ENCODE measurements at places on chromosomes 3 and 15.

DNA sequence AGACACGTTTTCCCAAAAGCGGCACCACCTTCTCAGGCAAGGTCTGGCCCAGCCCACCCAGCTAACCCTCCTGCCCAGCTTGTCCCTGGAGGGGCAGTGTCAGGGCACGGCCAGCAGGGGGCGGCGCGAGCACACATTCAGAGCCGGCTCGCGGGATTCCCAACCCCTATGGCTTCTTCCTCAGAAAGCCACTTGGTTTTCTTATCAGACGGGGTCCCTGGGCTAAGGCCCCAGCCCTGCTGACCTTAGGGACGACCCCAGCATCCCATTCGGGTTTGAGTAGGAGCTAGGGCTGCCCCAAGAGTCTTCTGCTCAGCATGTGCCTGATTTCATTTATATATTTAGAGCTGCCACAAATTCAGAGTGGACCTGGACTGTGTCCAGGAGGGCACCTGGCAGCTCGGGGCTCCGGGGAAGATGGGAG, 14.5 kb downstream of the RLBP1 start:
- peak; percentile 69 for DNase-seq

GRCh38 chr3:156307704-156308103, 187.3 kb downstream of the KCNAB1 start:
- no peak for DNase-seq

DNA sequence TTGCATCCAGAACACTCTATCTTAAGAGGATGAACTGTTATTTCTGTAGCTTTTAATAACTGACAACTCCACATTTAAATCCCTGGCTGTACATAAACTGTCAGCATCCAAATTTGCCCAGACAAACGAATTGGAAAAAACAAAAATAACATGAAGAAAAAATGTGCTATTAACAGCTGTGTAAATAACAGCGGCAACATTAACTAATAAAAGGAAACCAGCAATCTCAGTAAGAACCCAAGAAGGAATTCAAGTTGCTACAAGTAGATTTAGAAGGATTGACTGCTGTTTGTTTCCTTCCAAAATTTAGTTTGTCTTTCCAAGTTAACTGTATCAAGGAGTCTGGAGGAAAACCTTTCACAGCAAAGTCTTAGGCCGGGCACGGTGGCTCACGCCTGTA, 550.6 kb upstream of the MDFIC2 start:
- DNase-seq, result no peak

- DNase-seq, result no peak
Observed at GRCh38 chr3:37736624-37737023, 125.1 kb upstream of the CTDSPL start.

DNA sequence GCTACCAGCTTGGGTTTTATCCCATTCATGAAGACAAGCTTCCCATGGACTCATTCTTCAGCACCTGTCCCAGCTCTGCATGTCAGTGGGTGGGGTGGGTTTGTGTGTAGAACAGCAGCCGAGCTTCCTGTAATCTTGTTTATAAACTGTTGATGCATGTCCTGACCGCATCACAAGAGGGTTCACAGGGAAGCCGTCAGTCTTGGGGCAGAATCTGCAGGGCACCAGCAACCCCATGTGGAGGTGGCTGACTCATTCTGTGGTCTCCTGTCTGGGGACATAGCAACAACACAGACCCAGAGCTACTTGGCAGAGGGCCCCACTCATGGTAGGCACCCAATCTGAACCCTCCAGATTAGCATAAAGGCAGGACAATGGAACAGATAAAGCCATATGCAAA, 35.6 kb downstream of the DAPK2 start:
- no peak for DNase-seq

DNA sequence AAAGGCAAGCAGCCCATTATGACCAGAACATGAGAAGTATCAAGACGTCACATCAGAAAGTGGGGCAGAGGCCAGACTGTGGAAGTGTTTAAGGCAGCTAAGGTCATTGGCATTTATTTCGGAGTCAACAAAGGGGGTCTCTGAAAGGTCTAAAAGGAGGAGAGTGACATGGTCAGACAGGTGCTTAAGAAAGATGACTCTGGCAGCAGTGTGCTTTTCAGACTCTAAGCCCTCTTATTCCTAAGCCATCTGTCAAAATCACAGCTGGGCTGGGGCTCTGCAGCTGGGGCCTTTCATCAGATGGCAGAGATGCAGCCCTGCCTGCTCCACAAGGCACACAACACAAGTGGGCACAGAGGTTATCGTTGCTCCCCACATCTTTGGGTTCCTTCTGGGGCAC, 14.0 kb downstream of the FBXL22 start:
- DNase-seq, result no peak

DNA sequence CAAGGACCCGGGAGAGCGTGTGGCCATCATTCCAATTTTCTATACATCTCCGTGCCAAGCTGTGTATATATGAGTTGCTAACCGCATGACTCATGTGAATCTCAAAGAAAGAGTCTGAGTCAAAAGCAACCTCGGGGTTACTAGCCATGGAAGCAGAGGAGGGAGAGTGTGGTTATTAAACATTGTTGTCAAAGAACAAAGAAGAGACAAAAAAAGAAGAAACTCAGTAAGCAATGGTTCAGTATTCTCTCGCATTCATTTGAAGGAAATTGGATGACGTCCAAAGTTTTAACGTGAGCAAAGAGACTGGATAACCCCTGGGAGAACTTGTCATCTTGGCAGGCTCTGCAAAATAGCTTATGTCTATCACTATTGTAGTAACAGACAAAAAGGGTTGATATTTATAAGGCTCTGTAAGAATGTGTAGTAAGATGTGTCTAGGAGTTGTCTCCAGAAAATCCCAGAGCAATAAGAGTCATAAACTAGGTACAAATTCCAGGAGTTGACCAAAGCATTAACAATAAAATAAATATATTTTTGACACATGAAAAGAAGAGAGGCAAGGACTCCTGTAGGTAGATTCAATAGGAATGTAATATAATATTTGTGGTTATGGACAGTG, 52.8 kb upstream of the GRM7 start:
- DNase-seq, result no peak

DNA sequence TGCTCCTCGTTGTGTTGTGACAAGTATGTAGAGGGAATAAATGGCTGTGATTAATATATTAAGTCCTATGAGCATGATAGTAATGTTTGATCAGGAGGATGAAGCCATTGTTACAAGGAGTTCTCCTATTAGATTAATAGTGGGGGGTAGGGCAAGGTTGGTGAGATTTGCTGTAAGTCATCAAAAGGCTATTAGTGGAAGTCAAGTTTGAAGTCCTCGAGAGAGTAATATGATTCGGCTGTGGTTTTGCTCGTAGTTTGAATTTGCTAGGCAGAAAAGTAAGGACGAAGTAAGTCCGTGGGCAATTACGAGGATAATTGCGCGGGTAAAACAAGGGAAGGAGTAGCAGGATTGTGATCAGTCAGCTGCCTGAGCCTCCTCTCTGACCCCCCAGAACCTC, 26.0 kb upstream of the BUB1B start:
- DNase-seq, result no peak

DNA sequence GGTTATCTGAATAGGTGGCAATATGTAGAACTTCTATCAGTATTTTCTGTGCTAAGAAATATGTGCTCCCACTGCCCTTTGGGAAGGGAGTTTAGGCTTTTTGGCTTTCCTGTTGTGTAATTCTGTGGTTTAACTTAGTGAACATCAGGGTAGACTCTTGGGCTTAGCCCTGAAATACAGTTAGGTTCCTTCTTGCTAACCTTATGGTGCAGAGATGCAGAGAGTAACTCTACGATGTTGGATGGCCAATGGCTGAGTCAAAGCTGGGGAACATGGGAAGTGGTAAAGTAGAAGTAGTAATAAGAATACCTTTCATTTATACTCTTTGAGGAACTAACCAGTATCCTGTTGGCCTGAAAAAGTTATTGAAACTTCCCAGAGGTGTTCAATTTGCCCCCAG, 80.8 kb upstream of the IL12A start:
- DNase-seq, result no peak

DNA sequence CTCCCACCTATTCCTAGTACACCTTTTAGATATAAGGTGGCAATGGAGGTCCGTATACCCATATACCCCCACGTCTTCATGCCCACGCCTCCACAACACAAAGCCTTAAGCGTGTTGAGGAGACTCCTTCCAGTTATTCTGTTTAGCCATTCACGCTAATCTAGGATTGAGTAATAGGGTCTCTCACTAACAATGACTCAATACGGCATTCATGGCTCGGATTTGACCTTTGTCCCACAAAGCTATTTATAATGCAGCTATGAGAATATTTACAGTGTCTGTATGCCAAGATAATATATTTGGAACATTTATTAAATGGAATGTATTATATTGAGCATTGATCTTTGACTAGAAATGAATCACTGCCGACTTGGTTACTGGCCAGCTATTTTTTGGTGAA, 215.8 kb downstream of the KCNH8 start:
- no peak for DNase-seq

DNA sequence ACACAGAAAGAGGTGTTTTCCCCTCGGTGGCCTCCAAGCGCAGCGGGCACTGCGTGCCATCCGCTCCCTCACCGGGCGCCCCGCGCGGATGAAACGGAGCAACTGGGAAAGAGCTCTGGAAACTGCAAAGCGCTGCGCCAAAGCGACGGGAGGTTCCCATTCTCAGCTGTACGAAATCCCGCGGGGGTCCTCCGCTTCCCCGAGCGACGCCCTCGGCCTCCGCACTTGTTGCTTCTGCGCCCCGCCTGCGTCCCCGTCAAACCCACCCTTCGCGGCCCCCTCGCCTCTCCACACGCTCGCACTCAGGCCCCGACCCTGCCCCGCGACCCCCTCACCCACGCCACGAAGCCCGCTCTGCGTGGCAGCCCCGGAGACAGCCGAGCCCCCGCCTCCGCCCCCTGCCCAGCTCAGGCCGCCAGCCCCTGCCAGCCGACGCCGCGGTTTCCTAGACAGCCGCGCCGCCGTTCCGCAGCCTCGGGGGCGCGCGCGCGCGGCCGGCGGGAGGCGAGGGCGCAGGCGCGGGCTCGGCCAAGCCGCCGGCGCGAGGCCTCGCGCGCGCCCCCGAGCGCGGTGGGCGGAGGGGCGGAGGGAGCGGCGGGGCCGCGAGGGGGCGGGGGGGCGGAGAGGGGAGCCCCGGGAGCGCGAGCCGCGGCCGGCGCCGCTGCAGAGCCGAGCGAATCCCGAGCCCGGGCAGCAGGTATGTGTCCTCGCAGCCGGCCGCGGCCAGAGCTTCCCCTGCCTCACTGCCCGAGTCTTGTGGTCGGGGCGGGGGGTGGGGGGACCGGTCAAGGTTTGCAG, at the start of gene TMEM266:
Gene TMEM266, plus strand, starts transcription at position 666 of the 798 bp plus-strand sequence. CDS start 74,279 bp downstream, outside the sequence.
- DNase-seq, result no peak

GRCh38 chr3:127690823-127691452, 18.2 kb downstream of the ABTB1 start:
- no peak for DNase-seq

- DNase-seq, result no peak
Observed at GRCh38 chr3:18143258-18143780, 281.8 kb downstream of the SATB1 start.

GRCh38 chr3:48562367-48563095, 1.1 kb downstream of the UCN2 start:
- peak; percentile 62 for DNase-seq

- no peak for DNase-seq
Observed at GRCh38 chr3:186427627-186428281, 65.7 kb upstream of the DGKG start.

- no peak for DNase-seq
Observed at GRCh38 chr15:67652586-67652985, 110.1 kb downstream of the MAP2K5 start.

DNA sequence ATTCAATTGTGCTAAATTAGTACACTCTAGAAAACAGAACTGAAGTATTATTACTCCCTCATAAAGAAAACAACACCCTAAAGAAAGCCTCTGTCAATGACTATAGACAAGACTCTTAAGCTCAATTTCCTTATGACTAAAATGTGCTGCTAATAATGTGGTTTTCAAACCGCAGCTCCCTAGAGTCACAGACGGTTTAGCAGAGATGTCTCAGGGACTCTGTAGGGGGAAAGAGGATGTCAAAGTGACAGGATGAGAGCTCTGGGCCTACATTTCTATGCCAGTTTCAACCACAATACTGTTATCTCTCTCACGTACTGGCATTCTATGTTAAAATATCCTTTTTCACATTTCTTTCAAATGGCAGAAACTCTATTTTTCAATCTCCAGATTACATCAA, 37.6 kb upstream of the WDR49 start:
- DNase-seq, result no peak

- DNase-seq, result no peak
Observed at GRCh38 chr15:25368850-25369249, 70.0 kb downstream of the UBE3A start.

GRCh38 chr3:186746008-186746407, 28.8 kb downstream of the KNG1 start:
- DNase-seq, result peak; percentile 54

DNA sequence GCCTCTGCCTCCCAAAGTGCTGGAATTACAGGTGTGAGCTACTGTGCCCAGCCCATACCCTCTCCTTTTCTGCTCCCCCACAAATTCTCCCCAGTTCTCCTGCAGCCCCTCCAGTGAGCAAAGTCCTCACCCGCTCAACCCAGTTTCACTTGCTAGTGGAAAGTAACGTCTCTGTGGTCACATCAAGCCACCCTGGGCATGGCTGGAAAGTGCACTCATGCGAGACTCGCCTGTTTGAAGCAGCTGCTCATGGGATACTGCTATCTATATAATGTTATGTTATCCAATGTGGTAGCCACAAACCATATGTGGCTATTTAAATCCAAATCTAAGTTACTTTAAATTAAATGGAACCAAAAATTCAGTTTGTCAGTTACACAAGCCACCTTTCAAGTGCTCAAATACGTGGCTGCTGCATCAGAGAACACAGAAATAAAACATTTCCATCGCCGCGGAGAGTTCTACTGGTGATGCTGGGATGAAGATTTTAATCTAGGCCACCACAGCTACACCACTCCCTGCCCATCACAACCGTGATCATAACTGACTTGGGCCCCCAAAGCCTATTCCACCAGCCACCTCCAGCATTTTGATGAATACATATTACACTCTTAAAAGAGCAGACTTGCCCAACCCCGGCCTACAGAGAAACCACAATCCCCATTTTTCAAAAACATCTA, 119.4 kb downstream of the LIPC start:
- DNase-seq, result peak; percentile 19

GRCh38 chr3:72538070-72538745, 310.0 kb downstream of the SHQ1 start:
- no peak for DNase-seq

DNA sequence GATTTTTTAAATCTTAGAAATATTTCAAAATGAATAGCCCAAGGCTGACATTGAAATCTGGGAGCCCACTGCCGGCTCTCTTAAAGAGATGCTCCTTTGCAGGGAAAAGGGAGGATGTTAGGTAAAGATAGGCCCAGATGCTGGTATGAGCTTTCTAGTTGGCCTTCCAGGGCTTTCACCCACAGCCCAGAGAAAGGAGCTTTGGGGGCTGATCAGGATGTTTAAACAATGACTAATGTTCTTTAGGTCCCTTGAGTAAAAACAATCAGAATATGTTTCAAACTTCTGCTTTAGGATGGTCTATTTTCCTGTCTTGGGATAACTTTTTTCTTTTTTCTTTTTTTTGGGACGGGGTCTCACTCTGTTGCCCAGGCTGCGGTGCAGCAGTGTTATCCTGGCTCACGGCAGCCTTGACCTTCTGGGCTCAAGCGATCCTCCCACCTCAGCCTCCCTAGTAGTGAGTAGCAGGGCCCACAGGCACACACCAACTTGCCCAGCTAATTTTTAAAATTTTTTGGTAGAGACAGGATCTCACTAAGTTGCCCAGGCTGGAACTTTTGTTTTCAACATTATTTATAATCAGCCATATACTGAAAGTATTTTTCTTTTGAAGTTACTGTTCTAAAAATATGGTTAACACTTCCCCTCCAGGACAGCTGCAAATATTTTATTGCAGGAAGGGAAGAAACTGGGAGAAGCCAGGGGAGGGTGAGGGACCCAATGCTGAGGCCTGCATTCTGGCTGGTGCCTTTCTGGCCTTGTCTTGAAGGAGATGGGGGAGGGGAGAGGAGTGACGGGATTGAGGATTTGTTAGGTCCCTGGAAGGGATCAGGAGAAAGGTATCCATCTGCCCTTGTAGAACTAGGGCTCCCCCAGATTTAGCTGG, 70.1 kb downstream of the TRAK1 start:
- DNase-seq, result no peak

Data from left lobe of liver (tissue), 2 donors.